ENCODE measurements at places on chromosomes 5 and 9.

GRCh38 chr5:148511810-148512347 is 128.1 kb downstream of the FBXO38 start:
- no peak for DNase-seq

- no peak for DNase-seq
Observed at GRCh38 chr5:109030360-109031143, 282.9 kb downstream of the FER start.

- no peak for DNase-seq
Observed at GRCh38 chr9:6433410-6433809, 20.4 kb downstream of the UHRF2 start.

GRCh38 chr9:131448818-131449217 is 53.9 kb upstream of the POMT1 start:
- no peak for DNase-seq

DNA sequence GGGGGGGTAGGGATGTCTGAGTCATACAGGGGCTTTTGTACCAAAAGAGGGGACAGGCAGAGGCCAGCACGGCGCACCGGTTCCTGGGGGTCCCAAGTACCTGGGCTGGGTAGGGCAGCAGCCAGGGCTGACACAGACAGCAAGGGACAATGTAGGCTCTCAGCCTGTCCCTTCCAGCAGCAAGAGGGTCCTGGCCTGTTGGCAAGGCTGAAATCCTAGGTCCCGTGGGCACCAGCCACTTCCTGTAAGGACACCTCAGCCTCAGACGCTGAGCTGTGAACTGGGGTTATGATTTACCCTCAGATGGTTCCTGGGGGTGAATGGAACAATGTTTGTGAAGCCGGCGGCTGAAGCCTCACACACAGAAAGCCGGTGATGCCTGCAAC is 41.3 kb downstream of the NACC2 start:
- no peak for DNase-seq

DNA sequence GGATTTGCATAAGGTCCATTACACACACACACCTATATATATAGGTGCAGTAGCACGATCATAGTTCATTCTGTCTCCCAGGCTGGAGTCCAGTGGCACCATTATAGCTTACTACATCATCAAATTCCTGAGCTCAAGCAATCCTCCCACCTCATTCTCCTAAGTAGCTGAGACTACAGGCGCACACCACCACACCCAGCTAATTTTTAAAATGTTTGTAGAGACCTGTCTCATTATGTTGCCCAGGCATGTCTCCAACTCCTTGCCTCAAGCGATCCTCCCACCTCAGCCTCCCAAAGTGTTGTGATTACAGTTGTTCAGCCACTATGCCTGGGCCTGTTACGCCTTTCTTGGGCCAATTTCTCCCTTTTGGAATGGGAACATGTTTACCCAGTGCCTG is 39.7 kb downstream of the DNAJB5 start:
- DNase-seq, result no peak

DNA sequence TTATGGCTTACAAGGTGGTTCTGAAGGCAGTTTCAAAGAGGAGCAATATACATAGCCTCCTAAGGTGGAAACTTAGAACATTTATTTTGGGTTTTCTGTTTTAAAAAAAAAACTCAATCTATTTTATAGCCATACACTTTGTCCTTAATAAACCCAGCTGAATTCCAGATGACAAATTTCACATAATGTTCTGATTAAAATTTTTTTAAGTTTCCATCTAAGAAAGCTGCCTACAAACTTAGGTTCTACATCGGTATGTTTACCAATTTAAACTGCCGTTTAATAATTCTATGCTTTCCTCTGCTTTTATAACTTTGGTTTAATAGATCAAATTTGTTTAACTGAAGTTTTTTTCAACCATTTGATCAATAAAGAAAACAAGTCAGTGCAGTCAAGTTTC is 12.5 kb downstream of the NR3C1 start:
- no peak for DNase-seq

- no peak for DNase-seq
Observed at GRCh38 chr5:146647656-146648199, 131.7 kb upstream of the GPR151 start.

- no peak for DNase-seq
Observed at GRCh38 chr5:146076455-146076854, 28.9 kb downstream of the PLAC8L1 start.

- DNase-seq, result no peak
Observed at GRCh38 chr9:114434878-114435311, 47.1 kb upstream of the AKNA start.

- DNase-seq, result no peak
Observed at GRCh38 chr5:434443-435146, 8.4 kb upstream of the EXOC3 start.

- no peak for DNase-seq
Observed at GRCh38 chr5:179158556-179158955, 98.4 kb downstream of the ZNF354C start.

DNA sequence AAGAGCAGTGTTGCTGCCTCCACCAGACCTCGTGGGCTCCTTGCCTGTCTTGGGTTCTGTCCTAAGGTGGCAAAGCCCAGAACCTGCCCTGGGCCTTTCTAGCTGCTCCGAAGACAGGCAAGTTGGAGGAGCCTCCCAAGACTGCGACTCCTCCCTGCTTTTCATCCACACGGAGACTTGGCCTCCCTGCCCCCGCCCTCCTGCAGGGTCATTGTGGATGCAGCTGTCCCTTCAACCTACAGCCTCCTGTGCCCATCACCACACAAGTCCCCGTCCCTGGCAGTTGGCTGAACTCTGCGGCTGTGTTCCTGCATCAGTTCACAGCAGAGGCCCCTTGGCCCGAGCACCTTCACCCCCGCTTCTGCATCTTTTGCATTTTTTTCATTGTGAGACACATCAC is 59.2 kb downstream of the WNK2 start:
- no peak for DNase-seq

GRCh38 chr5:10442576-10442975 is 897 bp downstream of the ROPN1L start:
- no peak for DNase-seq

DNA sequence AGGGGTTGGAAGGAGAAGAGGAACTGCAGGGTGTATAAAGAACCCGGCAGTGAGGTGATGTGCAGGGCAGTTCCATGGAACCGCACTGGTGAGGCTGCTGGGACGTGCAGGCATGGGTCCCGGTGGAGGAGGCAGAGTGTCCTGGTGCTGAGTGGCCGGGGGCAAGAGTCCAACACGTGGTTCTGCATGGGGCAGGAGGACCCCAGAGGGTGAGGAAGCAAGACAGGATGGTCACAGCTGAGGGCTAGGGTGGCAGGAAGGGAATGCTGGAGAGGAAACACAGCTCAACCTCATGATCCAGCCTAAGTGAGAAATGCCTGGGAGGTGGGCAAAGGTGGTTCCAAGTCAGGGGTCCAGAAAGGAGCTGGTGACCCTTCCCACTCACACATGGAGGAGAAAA is 87.2 kb downstream of the S1PR3 start:
- DNase-seq, result no peak

- no peak for DNase-seq
Observed at GRCh38 chr9:134592018-134592818, 49.4 kb upstream of the COL5A1 start.

GRCh38 chr5:137147346-137147745 is 351.8 kb downstream of the SPOCK1 start:
- no peak for DNase-seq

DNA sequence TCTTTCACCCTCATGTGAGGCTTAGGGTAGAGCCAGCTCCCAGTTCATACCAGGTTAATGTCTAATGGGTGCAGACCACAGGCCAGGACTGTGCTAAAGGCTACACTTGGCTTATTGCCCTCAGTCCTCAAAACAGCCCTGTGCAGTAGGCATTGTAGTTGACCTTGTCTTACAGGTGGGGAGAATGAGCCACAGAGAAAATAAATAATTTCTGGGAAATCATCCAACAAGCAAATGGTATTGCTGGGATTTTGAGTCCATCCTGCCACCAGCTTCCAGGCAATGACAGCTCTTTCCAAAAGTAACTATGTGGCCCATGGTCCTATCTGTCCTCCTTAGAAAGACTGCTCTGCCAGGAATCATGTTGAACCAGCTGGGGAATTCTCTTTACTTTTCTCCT is 450.0 kb downstream of the GADD45G start:
- no peak for DNase-seq

DNA sequence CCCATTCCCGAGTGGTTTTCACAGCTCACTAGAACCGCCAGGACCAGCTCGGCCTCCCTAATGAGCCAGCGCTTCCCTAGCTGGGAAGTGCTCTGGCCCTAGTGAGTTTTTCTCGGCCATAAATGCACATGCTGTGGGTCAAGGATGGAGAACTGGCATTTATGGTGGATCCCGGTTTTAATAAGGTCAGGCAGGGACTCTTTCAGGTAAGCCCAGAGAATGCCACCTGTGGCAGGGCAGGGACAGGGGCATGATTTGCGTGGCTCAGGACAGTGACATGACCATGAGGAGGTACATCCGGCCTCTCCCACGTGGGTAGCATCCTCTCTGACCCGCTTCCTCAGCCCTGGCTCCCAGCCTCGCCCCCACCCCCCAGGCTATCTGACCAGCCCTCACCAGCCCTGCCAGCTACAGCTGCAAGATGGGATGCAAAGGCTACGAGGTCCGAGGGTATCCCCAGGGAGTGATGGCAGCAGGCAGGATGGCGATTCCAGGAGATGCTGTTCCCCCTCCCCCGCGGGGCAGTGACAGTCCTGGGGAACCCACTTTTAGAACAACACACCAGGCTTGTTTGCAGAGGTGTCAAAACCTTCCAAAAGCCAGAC is 60.3 kb upstream of the ADAMTS2 start:
- DNase-seq, result no peak

GRCh38 chr9:23855873-23856604 is 30.0 kb upstream of the ELAVL2 start:
- DNase-seq, result no peak

- DNase-seq, result no peak
Observed at GRCh38 chr5:170408226-170408625, 19.1 kb upstream of the KCNMB1 start.

DNA sequence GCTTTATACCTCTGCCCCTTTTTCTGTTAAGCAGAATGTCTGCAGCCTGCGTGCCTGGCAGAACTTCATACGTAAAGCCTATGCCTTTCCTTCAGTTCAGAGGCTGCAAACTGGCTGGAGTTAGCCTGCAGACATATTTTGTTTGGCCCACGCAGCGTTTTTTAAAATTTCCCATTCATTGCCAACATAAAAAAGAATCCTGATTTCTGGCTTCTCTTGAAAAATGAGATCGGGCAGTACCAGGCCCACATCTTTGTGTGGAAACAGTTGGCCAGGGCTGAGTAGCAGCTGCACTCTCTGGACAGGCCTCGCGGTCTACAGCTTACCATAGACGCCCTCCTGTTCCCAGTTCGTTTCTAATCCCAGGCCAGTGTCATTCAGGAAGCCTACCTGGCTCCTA is 104.4 kb downstream of the SMARCA2 start:
- DNase-seq, result no peak

- DNase-seq, result no peak
Observed at GRCh38 chr5:74587890-74588289, 52.6 kb downstream of the ENC1 start.

- DNase-seq, result no peak
Observed at GRCh38 chr5:34511915-34512314, 144.2 kb upstream of the RAI14 start.

- DNase-seq, result no peak
Observed at GRCh38 chr5:151952238-151952637, 27.6 kb upstream of the GLRA1 start.

DNA sequence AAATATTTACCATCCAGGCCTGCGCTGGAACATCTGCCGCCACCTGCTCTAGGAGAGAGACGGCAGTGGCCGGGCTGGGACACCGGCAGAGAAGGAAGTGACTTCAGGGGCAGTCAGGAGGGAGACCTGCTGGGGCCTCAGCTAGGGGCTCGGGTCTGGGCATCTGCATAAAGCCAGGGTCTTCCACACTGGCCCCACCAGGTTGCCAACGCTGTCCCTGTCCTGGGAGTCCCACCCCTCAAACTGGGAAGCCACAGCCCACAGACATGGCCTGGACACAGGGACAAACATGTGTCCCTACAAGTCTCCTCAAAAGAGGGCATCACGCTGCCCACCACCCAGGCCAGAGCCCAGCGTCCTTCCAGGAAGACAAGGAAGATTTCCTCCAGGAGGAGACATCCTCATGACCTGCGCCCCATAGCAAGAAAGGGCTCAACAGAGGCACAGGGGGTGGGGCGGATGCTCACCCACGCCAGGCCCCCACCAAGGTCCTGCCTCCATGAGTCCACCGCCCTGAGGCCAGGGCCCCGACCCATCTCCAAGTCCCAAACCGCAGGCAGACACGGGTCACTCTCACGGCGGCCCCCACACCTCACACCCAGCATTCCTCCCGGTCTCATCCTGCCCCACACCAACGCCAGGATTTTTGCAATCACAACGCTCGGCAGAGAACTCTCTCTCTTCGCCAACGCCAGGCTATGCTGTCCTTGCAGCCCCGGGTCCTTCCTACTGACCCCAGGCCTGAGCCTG is 9.0 kb downstream of the VAV2 start:
- DNase-seq, result no peak

DNA sequence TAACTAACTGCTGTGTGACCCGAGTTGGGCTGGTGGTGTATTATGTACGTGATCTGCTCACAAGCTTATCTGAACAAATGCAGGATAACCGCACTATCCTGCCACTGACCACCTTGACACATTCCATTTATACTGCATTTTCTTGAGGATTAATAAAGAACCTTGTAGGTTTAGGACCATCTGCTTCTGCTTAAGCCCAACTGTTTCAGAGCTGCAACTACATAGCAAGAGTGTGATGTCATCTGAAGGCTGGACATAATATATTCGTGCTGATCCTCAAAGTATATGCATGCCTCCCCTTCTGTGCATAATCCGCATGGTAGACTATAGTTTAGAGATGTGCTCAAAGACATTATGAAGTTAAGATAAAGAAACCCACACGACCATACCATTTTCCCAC is 435.9 kb downstream of the BNC2 start:
- no peak for DNase-seq

DNA sequence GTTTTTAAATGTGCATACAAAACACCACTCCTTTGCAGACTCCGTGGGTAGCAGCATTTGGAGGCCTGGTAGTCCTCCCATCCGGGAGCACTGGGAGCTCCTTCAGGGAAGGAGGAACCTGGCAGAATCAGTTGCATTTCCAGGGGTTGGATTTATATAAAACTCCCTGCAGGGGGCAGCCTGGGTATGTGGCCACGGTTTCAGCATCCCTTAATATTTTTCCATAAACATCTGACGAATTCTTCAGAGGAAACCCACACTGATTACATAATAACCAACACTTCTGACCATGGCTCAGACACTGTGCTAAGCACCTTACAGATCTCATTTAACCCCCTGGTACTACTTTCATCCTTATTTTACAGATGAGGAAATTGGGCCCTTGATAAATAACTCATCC is 6.1 kb upstream of the AFAP1L1 start:
- no peak for DNase-seq

GRCh38 chr5:1293416-1294205 is 1.3 kb downstream of the TERT start:
- no peak for DNase-seq

DNA sequence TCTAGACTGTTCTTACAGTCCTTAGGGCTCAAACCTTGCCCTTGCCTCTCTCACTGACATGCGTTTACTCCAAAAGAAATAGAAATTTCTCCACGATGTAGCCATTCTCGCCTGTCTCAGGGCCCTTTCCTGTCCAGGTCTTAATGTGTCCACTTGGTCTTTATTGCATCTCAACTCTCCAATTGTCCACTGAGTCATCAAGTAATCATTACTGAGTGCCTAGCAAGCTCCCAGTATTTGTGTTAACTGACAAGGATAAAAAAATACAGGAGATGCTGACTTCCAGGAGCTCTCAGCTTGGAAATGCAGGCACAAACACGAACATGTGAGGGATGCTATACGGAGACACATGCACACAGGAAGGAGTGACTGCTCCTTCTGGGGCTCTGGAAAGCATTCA is 147.3 kb downstream of the ARSB start:
- no peak for DNase-seq

GRCh38 chr9:84368601-84369000 is 28.0 kb upstream of the SLC28A3 start:
- no peak for DNase-seq

All from activated naive CD8-positive, alpha-beta T cell treated with anti-CD3 and anti-CD28 coated beads, Interleukin-2, amount 50 U/mL, for 16 hours (primary cell).